ENCODE measurements at places on chromosomes 7 and 10.

DNA sequence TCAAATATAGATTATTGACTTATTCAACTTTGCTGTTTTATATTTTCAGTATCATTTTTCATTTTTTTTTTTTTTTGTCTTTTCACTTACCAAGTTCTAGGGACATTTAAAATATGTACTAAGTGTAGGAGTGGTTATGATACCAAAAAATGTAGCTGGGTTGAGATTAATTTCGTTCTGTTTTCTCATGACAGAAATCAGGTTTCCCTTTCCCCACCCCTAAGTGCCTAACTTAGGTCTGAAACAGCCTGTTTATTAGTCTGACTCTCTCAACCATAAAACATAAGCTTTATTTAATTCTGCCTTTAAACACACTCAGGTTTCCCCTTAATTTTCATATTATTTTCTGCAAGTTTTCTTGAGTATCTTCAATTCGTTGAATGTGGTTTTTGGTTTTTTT is 22.1 kb downstream of the TMEM106B start:
- no peak for DNase-seq

DNA sequence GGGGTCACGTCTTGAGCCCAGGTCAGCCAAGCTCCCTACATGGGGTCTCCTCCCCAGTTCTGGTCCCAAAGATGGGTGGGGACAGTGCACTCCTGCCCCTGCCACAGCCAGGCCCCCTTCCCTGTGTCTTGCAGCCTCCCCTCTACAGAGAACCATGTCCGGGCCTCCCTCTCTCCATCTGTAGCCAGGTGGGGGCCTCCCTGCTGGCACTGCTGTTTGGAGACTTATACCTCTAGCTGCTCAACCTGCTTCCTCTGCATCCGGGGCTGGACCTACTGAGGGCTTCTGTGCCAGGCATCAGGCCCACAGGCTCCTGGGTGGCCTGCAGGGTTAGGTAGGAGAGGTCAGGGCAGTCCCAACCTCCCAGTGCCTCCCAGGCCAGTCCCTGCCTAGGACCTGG is 7.9 kb downstream of the SH2B2 start:
- no peak for DNase-seq

DNA sequence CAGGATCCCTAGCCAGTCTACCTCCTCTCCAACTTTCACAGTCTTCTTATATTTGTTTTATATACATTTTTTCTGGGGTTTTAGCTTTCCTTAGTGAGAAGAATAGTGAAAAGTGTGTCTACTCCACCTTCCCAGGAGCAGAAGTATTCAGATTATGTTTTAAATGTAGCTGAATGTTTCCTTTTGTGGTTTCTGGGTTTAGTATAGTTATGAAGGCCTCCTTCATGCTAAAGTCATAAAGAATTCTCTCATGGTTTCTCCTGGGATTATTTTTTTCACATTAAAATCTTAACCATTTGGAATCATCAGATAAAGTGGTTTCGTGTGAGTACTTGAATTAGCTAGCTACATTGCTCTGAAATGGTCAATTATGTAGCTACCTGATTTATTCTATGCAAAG is 50.9 kb downstream of the ANKMY2 start:
- DNase-seq, result no peak

- DNase-seq, result no peak
Observed at GRCh38 chr10:99329304-99329553, at the start of gene CNNM1. Gene CNNM1, plus strand, starts transcription at chr10:99329356. Its CDS starts 32 bp downstream, at chr10:99329388.

- no peak for DNase-seq
Observed at GRCh38 chr10:62810156-62810902, 5.8 kb downstream of the ADO start.

DNA sequence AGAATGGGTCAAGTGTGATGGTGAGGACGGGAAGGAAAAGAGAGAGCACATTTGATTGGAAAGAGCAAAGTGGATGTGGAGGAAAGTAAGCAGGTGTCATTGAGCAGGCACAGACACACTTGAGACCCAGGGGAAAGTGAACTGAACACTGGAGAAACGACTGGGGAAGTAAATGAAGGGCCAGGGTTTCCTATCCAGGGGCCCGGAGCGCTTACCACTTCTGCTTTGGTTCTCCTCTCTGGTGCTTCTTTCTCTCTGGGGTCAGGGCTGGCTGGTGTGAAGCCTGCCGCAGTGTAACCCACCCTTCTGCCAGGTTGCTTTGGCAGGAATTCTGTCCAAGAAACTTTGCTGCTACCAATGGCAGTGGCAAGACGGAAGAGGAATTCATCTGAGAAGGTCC is 219.3 kb downstream of the SKAP2 start:
- DNase-seq, result no peak
